ENCODE measurements at places on chromosomes 4 and X.

DNA sequence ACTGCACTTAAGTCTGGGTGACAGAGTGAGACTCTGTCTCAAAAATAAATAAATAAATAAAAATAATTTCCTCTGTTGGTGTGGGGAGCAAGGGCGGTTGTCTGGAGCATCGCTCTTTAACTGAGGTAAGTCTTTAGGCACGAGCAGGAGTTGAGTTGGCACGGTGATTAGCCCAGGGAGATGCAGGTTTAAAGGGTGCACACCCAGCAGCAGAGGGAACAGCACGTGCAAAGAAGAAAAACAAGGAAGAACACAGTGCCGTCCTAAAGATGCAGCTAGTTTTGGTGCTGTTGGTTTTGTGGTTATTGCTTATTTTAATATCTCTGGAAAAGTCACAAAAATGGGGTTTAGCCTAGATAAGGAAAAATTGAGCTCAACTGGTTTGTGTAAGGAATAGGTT lies 87.8 kb downstream of the DHX15 start:
- no peak for DNase-seq

- no peak for DNase-seq
These were observed 32.2 kb upstream of the SLIT2 start for GRCh38 chr4:20219521-20219920.

DNA sequence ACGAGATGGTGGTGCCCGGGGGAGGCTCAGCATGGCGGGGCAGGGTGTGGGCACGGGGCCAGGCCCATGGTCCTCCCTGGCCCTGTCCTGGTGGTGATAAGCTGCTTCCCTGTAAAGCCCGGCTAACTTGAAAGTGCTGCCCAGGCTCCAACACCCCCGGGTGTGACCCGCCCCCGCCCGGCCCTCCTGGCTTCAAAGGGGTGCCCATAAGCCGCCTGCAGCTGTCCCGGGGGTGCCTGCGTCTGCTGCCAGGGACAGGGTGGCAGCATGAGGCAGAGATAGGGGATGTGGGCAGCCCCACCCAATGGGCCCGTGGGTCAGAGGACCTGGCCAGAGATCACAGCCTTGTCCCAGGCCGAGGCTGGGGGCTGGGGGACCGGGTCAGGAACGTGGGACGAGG lies 18.1 kb downstream of the FGFRL1 start:
- no peak for DNase-seq

DNA sequence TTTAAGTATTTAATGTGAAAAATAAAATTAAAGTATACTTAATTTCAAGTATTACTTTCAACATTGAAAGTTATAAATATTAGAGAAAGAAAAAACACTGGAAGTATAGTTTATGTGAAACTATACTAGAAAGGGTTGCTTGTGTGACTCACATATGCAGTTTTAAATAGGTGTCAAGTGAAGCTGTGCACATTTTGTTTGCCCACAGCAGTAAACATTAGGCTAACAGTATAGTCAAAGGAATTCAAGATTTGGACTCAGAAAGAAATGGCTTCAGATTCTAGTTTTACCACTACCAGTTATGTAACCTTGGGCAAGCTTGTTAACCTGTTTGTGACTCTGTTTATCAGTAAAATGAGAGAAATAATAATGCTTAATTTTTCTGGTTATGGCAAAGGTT lies 148.2 kb downstream of the FAM47B start:
- no peak for DNase-seq

DNA sequence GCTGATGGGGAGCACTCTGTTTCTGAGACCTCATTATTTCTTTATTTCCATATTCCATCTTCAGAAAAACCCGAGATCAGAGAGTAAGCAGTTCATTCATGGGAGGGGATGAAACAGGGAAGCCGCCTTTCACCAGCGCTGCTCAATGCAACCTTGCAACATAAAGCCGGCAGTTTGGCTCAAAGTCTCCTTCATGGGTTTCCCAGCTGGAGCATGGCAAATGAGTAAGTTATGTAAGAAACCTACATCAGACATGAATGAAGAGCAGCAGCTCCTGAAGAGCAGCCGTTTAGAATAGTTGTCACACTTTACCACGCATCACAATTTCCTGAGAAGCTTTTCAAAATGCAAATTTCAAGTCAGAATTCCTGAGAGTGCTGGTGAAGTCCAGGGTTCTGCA lies 578.8 kb downstream of the FSTL5 start:
- DNase-seq: no peak
